ENCODE measurements at places on chromosomes 1 and 21.

DNA sequence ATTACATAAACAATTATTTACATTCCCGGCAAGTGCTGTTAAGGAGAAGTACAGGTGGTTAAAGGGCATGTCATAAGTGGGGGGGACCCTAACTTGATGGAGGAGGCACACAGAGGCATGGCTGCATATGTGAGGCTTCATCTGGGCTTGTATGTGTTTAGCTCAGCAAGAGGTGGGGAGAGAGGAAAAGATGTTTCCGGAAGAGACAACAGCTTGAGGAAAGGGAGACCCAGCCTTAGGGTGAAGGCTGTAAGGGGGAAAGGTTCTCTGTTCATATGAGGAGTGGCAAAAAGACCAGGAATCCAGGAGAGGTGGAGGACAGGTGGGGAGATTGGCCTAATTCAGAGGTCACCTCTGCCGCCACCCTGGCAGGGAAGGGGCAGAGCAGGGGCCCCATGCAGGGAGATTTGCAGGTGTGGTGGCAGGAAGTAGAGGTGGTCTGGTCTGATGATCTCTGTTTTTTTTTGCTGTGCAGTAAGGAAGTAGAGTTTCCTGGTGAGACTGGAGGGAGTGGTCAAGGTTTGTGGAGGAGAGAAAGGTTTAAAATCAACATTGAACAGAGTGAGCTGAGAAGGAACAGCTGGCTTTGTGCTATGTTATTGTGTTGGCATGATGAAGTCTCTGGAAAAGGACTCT is 9.0 kb downstream of the TRAF5 start:
- DNase-seq = no peak

GRCh38 chr21:16241479-16241963 is 511.7 kb downstream of the USP25 start:
- no peak for DNase-seq

- peak; percentile 96 for DNase-seq
Measured at GRCh38 chr1:8903908-8904650, 25.6 kb upstream of the ENO1 start.

- DNase-seq = no peak
Measured at GRCh38 chr1:205630241-205630640, 1.6 kb downstream of the ELK4 start.

DNA sequence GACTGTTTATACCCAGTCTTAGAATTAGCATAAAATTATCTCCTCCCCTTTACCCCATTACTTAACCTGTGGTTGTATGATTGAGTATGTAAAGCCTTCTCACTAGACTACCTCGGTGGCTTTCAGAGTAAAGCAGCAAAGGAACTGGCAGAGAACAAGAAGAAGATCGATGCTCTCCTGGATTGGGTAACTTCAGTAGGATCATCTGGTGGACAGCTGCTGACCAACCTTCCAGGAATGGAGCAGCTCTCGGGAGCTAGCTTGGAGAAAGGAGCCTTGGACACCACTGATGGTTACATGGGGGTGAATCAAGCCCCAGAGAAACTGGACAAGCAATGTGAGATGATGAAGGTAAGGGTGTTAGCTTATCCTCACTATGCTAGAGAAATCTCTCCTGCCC is 138.6 kb upstream of the BMP8A start:
- DNase-seq = no peak

- no peak for DNase-seq
Measured at GRCh38 chr1:186595969-186596368, 84.3 kb downstream of the PTGS2 start.
